ENCODE measurements at places on chromosomes 12 and 14. TPM values are rescaled to one million over a fixed set of nuclear protein-coding genes. Genes with fewer than 3 reads are reported as not detected.

Gene RTL1
- not detected for total RNA-seq

Gene TAS2R20
- 0.86 TPM for total RNA-seq

Gene SERPINA10
- total RNA-seq = not detected

Gene CCDC175
- not detected for total RNA-seq

Gene SSPN
- total RNA-seq = not detected

Gene KRT3
- not detected for total RNA-seq

Gene RNF212B
- total RNA-seq = not detected

Gene PAX9
- not detected for total RNA-seq

Gene RNF34
- total RNA-seq = 85.7 TPM

Gene FBXW8
- total RNA-seq = 15.1 TPM

Gene CBX5
- 123 TPM for total RNA-seq

Gene KRT83
- not detected for total RNA-seq

Gene FAM222A
- total RNA-seq = 0.58 TPM

Gene RFLNA
- total RNA-seq = not detected

Gene AQP6
- not detected for total RNA-seq

Gene TAMALIN
- total RNA-seq = 18.3 TPM

Gene NFE2
- total RNA-seq = not detected

Gene OTOGL
- not detected for total RNA-seq

Gene SERPINA3
- not detected for total RNA-seq

Gene IAPP
- total RNA-seq = not detected

Gene B4GALNT3
- total RNA-seq = 0.87 TPM

Gene BCL11B
- total RNA-seq = 105 TPM

Gene CHGA
- total RNA-seq = not detected

Gene EIF2B1
- 59.8 TPM for total RNA-seq

Gene SRRM4
- total RNA-seq = not detected

Gene GALNT6
- total RNA-seq = 15.4 TPM

Gene CFAP73
- total RNA-seq = 0.94 TPM

Gene HRK
- not detected for total RNA-seq

Gene BMP4
- not detected for total RNA-seq

Gene SIX4
- total RNA-seq = not detected

Gene OR4Q2
- total RNA-seq = not detected

Gene MIP
- not detected for total RNA-seq

Gene TSHR
- total RNA-seq = 3.5 TPM

Gene ACSS3
- total RNA-seq = not detected

Gene SPTLC2
- 46.6 TPM for total RNA-seq

Gene KRT2
- not detected for total RNA-seq

Gene JAG2
- total RNA-seq = 6.9 TPM

Gene KRT75
- not detected for total RNA-seq

Gene SNRPF
- 36.2 TPM for total RNA-seq

Gene FBLN5
- total RNA-seq = 3.8 TPM

Data from activated naive CD4-positive, alpha-beta T cell treated with anti-CD3 and anti-CD28 coated beads, Interleukin-2, amount 10 ng/mL, durations not matched to agents 5 hours and 36 hours (primary cell).